DMS 273 treated with DMSO at 0.1 percent for 48 hours (cell line): ENCODE measurements at places on chromosomes 3 and 15.

GRCh38 chr3:194633349-194634004, at the start of gene TMEM44:
TMEM44 (minus strand) TSS chr3:194633419; CDS start chr3:194633215, 204 bp downstream.
- DNase-seq = peak; percentile 52

- no peak for DNase-seq
These were observed 134.4 kb upstream of the KCNH8 start for GRCh38 chr3:19013879-19014278.

GRCh38 chr15:85402195-85402881, 21.9 kb downstream of the AKAP13 start:
- DNase-seq = no peak

DNA sequence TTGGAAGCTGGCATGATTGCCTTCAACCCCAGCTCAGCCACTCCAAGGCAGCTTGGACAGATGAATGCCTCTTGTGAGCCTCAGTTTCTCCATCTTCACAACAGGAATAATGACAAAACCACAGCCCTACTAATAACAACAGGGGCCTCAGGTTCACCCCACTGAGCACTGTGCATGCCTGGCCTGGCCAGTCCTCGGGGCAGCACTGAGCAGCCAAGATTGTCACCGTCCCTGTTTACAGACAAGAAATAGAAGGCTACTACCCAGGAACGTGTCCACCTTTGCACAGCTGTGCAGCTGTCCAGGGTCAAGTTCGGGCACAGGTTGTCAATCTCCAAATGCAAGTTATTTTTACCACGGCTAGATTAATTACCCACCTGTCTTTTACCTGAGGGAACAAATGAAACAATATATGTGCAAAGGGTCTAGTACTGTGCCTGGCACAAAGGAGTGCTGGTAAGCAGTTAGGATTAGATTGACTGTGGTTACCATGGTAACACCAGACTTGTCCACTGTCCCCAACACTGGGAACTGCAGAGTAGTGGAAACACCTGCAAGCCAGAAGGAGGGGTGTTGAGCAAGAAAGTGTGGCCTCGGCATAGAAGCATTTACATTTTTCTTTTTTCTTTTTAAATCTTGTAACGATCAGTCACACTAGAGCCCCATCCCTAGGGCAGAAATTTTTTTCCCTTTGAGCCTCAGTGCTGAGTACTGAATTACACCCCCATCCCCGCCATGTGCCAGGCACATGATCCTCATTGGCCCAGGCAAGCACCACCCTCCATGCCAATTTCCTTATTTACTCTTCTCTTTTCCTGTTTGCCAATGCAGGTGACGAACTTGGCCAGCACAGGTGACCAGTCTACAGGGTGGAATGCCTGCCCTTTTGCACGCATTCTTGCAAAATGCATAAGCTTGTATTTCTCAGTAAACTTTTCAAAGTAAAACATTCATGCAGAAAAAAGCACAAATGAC, 66.3 kb upstream of the SLC6A6 start:
- DNase-seq = no peak

DNA sequence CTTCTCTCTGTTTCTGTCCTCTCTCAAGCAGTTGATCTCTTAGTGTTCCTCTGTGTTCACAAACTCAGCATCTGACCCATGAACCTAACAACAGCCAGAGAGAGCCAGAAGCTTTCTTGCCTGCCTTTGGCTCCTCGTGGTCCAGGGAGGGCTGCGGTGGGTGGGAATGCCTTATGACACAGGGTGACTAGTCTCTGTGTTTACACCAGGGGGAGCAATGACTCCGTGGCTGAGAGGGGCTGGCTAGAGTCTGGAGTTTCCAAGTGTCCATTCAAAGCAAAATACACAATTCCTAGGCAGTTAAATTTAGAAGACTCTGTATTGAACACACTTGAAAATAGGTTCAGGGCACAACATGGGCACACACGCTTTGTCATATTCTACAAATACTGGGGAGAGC, 370.0 kb upstream of the FRG2C start:
- DNase-seq = no peak

DNA sequence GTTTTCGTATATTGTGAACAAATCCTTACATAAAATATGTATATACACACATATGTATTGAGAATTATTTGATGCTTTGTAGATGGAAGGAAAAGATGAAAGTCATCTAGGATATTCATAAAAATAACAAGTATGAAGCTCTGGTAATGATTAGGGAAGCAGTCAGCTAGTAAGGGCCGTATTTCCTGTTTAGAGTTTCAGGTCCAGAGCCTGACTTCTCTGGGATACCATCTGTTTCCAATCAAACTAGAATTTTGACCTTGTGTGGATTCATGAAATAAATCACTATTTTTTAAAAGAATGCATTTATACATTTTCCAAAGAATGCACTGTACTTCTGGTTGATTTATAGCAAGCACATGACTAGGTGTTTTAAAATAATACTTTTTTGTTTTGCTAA, 156.1 kb upstream of the CGNL1 start:
- peak; percentile 21 for DNase-seq

- DNase-seq = no peak
These were observed 126.6 kb upstream of the ZBED2 start for GRCh38 chr3:111721747-111722146.

DNA sequence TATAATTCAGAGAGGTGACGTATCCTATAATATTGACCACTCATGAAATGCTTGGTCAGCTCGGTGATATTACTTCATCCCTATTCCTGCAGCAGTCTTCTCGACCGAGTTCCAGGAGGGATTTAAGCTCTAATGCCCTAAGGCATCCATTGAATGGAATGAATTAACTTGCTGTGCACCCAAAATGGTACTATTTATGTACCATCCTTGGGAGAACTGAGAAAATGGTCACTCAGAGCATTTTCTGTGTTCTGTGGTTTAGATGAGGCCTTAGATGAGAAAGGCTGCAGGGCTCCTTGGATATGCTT, 638 bp downstream of the BLOC1S6 start:
- no peak for DNase-seq

- no peak for DNase-seq
These were observed 143.4 kb upstream of the KBTBD8 start for GRCh38 chr3:66854601-66855151.

GRCh38 chr3:188432802-188433520, 279.0 kb downstream of the LPP start:
- DNase-seq = no peak

DNA sequence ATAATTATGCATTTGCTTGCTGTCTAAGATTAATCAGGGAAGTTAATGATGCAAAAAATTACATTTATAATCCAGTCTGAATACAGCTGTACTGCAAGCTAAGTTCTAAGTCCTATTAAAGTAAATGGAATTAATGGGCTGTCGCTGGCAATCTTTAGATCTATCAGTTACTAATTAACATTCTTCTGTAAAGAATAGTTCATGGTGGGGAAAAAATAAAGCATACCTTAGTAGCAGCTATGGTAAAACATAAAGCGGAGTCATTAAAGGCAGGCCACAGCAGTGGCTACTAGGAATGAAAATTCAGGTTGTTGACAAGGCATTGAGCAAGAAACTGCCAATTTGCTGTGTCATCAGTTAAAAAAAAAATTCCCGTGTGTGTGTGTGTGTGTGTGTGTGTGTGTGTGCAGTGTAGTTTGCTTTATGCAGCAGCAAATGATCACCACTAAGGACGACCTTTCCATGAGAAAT, 129.8 kb downstream of the ZNF385D start:
- DNase-seq = no peak

- DNase-seq = no peak
These were observed 236.6 kb downstream of the FGF12 start for GRCh38 chr3:192490720-192491119.

GRCh38 chr3:186493525-186494255, 50.5 kb downstream of the CRYGS start:
- DNase-seq = no peak

DNA sequence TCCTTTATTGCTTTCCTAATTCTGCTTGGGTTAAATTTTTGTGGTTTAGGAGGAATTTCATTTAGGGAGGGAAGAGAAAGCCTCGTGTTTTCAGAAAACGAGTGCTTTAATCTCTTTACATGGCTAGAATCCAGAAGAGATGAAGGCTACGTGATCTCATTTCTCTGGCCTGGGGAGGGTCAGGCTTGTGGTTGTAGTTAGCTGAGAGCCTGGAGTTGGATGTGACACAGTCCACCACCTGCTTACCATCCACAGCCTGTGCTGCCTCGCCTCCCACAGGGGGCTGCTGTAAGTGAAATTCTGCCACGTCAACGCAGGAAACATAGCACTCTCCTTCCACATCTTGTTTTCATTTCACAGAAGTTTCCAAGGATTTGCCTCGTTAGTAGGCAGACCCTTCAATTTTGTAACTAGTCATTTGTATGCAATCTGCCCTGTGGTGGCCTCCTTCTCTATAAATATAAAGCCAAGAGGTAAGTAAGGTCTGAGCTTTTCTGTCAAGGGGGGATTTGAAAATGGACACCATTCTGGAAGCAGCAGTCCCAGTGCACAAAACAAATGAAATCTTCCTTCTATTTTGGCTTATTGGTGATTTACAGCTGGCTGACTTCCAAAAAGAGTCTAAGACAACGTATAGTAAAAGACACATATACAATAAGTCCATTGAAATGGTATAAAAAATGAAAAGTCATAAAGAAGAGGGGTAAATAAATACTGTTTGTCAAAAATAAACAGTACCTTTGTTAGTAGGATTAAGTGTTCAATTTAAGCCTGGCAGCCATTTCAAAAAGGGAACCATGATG, 3.4 kb downstream of the GXYLT2 start:
- DNase-seq = no peak
